ENCODE measurements at places on chromosomes 13 and 19.

DNA sequence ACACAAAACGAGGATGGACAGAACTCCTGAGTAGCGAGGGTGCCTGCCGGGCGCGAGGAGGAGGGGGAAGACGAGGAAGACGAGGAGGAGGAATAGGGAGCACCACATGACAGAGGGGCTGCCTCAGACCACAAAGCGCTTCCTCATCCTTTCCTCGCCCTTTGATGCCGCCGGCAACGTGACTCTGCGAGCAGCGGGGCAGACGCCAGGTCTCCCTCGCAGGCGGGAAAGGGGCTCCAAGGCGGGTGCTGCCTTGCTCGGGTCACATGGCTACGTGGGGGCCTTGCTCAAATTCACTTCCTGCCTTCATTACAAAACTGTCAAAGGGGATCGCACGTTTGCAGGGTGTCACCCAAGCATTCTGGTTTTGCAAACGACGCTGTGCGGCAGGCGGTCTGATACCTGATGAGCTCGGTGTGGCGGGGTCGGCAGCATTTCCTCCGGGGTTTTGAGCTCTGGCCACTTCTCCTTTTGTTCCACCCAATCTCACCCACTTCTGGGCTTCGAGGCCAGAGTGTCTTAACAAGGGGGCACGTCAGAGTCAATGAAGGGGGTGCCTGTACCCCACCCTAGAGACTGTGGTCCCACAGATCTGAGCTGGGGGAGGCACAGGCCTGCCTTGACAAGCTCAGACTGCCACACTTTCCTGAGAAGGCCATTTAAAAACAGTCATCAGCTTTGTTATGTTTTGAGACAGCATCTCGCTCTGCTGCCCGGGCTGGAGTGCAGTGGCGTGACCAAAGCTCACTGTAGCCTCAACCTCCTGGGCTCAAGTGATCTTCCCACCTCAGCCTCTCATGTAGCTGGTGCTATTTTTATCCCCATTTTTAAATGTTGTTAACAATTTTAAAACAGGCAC is 14.9 kb downstream of the MAP2K2 start:
- DNase-seq = peak; percentile 90

- DNase-seq = no peak
These were observed 1003.2 kb upstream of the PCDH20 start for GRCh38 chr13:62418872-62419271.

DNA sequence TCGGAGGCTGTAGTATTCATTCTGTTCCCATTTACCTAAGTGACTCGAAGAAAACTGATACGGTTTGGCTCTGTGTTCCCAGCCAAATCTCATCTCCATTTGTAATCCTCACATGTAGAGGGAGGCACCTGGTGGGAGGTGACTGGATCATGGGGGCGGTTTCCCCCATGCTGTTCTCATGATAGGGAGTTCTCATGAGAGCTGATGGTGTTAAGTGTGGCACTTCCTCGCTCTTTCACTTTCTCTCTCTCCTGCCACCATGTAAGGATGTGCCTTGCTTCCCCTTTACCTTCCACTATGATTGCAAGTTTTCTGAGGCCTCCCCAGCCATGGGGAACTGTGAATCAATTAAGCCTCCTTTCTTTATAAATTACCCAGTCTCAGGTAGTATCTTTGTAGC is 23.5 kb downstream of the SLAIN1 start:
- no peak for DNase-seq

- no peak for DNase-seq
These were observed 391.9 kb downstream of the IRS2 start for GRCh38 chr13:109394311-109394988.

GRCh38 chr13:91621963-91622362 is 223.5 kb downstream of the GPC5 start:
- DNase-seq = no peak

- DNase-seq = no peak
These were observed 10.0 kb upstream of the OR10H2 start for GRCh38 chr19:15717809-15718208.

GRCh38 chr13:31798189-31798588 is 58.9 kb downstream of the RXFP2 start:
- no peak for DNase-seq

- DNase-seq = peak; percentile 15
These were observed 926 bp downstream of the ZNF587 start for GRCh38 chr19:57850553-57851017.

DNA sequence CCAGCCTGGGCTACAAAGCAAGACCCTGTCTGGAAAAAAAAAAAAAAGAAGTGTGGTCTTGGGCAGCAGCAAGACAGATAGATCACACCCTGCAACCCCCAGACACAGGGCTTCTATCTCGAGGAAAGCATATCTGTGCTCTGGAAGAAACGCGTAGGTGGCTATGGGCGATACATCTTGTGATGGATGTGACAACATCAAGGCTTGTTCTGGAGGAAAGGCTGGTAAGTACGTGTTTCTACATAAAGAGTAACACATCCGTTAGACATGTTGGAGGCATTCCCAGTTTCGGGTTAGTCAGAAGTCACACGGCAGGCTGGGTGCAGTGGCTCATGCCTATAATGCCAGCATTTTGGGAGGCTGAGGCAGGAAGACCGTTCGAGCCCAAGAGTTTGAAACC is 6.6 kb upstream of the DHDH start:
- DNase-seq = no peak

GRCh38 chr13:104694397-104694796 is 1628.2 kb upstream of the SLC10A2 start:
- no peak for DNase-seq

DNA sequence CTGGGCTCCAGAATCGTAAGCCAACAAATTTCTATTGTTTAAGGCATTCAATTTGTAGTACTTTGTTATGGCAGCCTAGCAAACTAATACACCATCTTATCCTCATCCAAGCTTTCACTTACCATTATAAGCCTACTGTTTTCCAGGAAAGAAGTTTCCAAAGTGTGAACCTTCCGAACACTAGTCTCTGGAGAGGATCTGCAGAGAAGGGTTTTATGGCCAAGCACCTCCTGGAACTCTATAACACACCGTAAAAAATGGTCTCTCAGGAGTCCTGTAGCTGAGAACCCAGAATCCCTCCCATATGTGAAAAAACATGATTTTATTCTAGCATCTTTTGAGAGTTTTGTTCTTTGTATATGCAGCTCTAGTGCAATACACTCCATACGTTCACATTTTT is 142.1 kb downstream of the POSTN start:
- DNase-seq = no peak

GRCh38 chr13:30268673-30269072 is 38.7 kb downstream of the KATNAL1 start:
- DNase-seq = no peak

GRCh38 chr13:95505986-95506385 is 46.5 kb upstream of the CLDN10 start:
- no peak for DNase-seq

DNA sequence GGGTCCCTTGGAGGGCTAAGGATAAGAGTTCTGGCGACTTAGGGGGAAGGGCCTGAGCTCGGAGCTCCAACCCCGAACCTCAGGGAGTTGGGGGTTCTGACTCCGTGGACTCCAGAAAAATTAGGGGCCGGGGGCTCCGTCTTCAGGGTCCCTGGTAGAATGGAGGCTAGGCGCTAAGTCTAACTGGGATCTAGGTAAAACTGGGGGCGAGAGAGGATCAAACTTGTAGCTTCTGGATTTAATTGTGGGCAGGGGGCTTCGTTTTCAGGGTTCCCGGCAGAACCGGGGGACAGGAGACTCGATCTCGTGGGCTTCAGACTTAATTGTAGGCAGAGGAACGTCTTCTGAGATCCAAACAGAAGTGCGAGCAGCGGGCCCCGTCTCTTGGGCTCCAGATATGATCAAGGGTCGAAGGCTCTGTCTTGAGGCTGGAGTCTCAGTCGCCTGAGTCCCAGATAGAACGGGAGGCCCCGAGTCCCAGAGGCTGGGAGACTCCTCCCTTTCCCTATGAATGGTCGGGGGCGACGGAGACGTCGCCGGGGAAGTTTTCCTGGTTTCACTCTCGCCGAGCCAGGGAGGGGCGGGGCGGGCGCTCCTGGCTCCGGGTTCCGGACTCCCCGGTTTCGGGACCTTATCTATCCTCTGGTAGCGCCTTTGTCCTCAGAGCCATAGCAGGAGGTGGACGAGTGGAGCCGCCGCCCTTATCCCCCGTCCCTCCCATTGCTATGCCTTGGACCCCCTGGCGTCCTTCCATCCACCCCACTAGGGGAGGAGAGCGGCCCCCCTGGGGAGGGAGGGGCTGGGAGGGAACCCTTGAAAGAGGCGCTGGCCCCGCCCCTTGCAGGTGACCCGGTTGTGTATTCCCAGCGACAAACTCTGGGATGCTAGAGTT is 1.3 kb downstream of the NECTIN2 start:
- DNase-seq = no peak

GRCh38 chr19:34837262-34837661 is 64.2 kb upstream of the ZNF599 start:
- no peak for DNase-seq

DNA sequence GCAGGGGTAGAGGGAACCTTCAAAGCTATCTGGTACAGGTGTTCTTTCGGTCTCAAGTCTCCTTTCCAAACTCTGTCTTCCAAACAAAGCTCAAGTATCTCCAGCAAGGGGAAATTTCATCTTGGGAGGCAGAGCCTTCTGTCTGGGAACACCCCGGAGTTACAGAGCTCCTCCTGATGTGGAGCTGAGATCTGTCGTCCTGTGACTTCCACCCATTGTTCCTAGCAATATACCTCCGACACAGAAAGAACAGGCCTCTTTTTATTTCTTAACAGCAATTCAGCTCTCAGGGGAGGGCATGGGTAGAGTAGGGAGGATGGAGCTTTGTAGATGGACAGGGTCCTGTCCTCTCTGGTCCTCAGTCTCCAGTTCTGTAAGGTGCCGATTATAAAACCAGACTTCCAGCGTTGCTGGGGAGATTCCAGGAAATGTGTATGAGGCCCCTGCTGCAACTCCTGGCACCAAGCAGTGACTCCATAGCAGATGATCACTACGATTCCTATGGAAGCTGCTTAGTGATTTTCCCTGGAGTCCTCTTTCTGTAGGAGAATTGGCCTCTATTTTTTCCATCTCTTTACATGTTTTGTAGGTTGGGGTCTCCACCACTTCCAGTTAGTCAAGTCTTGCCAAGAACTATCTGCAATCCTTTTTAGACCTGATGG is 56.0 kb upstream of the ARGLU1 start:
- no peak for DNase-seq

- DNase-seq = no peak
These were observed 63.0 kb upstream of the FLT1 start for GRCh38 chr13:28557725-28558520.

- DNase-seq = no peak
These were observed 1.9 kb downstream of the MKNK2 start for GRCh38 chr19:2048959-2049740.

DNA sequence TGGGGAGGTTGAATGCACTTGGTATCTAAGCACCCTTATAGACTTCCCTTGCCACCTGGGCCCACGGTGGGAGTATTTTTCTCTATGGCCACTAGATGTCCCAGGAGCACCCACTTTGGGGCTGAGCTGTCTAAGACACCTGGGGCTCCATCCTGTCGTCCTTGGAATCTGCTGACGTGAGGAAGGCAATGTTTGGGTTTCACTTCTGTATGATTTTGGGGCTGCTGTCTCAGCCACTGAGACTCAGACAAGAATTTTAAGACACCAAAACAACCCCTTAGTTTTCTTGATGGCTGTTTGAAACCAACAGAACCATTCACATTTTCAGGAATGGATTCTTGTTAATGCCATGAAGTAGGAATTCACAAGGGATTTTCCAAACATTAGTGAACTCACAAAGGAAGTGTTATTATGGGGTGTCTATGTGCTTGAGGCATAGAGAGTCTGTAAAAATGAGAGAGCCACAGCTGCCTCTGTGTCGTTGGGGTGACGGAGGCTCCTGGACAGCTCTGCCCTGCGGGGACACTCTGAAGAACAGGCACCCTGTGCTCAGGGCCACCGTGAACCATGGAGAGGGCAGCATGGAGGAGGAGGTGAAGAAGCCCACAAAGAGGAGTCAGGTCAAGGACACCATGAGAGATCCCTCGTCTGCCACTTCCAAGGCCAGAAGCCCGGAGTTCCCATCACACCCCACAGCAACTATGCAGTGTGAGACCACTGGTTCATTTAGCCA is 106.8 kb upstream of the SPATA13 start:
- peak; percentile 64 for DNase-seq

DNA sequence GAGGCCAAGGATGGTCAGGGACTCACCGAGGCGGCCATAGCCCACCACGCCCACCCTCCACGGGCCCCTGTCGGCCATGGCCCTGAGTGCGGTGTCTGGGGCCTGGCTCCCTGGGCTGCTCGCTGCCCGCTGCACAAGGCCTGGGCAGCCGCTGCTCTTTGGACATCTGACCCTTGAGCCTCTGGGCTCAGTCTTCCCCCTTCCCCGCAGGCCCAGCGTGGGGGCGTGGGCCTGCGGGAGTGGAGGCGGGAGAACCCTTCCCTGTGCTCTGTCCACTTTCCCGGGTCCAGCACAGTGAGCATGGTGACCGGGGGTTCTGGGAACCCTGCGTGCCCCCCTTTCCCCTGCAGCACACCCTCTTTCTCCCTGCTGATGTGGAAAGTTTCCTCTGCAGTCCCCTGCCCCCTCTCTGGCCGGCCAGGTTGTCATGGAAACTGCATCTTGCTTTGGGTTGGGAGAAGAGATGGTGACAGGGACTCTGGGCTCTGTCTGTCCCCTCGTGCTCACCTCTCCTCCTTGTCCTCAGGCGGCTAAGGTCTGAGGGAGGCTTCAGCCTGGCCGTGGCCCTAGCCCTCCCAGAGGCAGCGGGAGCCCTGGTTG is at the start of gene ASPDH:
Gene ASPDH, minus strand, starts transcription at position 168 of the 600 bp plus-strand sequence. Its CDS starts 90 bp downstream, at position 78.
- DNase-seq = no peak

- no peak for DNase-seq
These were observed 140.9 kb downstream of the KCNRG start for GRCh38 chr13:50156140-50156539.

DNA sequence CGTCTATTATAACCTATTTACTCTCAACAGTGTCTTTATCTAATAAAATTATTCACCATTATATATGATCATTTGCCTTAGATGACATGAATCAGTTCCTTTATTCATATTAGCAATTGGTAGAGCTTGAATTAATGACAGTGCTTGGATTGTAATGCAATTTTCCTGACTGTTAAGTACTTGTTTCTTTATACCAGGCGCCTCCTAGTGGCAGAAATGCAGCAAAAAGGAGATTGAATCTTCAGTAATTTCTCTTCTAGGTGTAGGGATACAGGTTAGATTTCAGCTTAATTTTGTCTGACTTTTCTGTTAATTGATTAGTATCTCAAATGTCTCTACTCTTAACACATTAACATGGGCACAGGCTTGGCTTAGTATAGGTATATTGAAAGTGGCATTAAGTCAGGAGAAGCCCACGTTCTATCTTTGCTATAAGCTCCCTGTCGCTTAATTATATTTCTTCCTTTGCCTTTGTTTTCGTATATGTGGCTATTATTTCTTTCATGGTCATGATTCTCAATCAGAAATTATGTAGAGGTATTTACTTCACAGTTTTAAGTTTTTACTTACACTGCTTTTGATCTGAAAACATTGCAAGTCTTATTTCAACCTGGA is 9.1 kb upstream of the LHFPL6 start:
- DNase-seq = peak; percentile 58

DNA sequence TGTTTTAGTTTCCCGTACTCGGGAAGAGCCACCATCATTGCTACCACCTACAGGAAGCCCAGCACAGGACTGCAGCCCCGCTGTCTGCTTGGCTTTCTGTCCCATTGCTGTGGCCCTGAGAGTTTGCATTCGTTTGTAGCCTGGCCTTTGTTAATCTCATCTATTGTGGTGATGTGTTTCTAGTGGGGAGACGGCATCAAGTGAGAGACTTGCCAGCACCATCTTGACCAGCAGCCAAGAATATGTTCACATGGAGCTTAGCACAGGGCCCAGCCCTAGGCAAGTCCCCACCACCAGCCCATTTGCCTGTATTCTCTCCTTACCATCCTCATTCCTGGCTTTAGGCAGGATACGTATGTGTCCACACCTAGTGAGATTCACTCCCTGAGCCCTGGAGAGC is 17.3 kb upstream of the OVOL3 start:
- DNase-seq = no peak

Data from KBM-7 (cell line).